Stimulated activated CD4-positive, alpha-beta T cell treated with anti-CD3 and anti-CD28 coated beads, TNF-alpha, amount 100 ng/mL, for 24 hours (primary cell): ENCODE measurements at places on chromosomes 4 and X.
A peak's percentile ranks its signal among the peaks of the same experiment; 100 is the strongest.

- no peak for DNase-seq
Measured at GRCh38 chrX:67104982-67105757, 438.7 kb upstream of the AR start.

DNA sequence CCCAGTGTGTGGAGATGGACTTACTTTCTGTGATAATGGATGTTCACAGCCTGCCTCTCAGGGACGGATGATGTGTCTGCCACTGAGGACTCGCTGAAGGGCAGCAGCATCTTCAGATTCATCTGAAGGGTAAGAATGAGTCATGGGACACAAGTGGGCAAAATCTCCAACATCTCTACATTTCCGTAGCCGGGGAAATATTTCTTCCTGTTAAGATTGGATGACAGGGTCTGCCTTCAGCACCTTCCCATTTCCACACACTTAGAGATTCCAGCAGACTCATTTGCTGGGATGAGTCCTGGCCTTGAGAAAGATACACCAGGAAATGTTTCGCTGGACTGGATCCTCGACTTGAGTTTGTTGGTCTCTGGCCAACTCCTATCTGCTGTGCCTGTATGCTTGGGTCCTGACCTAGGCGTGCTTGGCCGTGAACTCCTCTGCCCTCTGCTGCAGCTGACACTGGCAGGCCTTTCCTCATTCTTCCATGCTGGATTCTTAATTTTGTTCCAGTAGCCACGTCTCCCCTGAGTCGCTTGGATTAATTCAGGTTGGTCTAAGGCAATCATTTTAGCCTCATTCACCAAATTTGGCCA, 46.5 kb upstream of the SOD3 start:
- DNase-seq = no peak

GRCh38 chrX:13955095-13955647, 74.5 kb downstream of the GEMIN8 start:
- no peak for DNase-seq

- no peak for DNase-seq
Measured at GRCh38 chrX:106615041-106615440, 3.3 kb downstream of the RADX start.

DNA sequence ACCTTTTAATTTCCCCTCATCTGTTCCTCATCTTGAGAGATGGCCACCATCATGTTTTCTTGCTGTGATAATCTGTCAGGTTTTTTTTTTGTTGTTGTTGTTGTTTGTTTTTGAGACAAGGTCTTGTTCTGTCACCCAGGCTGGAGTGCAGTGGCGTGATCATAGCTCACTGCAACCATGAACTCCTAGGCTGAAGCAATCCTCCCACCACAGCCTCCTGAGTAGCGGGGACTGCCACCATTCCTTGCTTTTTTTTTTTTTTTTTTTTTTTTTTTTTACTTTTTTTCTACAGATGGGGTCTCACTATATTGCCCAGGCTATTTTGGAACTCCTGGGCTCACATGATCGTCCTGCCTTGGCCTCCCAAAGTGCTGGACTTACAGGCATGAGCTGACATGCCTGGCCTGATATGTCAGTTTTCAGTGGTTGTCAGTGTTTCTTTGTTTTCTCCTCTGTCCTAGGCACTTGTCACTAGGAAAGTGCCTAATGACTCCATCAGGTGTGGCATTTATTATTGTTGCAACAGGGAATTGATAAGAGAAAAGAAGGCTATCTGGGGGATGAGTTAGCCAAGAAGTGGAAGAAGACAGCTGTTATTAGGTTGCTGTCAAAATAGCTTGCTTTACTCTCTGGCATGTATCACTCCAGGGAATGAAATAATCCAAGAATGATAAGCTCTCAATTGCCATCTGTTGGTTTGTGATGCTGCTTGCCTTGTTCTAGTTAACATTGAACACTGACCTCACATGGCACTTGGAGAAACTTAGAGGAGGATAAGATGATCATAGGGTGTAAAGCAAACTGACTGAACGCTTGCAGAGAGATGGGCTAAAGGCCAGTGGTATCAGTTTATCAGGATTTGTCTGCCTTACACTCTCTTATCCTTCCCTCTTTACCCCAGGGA, 41.7 kb downstream of the TMEM164 start:
- DNase-seq = no peak

GRCh38 chr4:133154725-133155124, 5.6 kb downstream of the PCDH10 start:
- no peak for DNase-seq

DNA sequence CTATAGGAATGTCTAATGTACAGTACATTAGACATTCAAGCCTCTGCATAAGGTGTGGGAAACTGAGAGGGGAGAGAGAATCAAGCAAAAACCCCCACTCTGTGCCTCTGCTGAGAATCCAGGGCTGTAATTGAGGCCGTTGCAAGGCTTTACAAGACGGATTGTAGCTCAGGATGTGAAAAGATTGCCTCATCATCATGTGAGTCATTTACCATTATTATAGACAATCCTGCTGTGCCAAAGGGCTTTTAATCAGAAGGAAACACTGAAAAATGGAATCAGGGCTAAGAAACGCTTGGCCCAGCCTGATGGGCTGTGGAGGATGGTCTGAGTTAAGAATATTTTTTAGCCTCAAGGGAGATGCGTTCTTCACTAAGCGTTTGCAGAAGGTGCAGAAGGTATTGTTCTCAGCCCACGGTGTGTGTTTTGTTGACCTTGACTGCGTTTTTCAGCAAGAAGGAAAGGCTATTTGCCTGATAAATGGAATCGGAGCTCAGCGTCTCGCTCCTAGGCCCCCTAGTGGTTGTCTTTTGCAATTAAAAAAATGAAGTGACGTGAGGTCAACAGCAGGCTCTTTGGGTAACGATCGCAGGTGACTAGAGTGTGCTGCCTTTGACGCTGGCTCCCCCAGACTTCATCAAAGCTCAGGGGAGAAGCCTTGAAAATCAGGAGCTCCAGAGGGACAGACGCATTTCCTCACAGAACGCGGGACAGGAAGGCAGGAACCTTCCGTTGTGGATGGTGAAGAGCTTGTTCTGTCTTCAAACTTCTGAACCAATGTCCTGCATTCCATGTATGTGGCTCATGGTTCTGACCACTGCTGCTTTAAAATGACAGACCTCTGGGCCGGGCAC, 18.1 kb upstream of the CHRNA9 start:
- DNase-seq = no peak

DNA sequence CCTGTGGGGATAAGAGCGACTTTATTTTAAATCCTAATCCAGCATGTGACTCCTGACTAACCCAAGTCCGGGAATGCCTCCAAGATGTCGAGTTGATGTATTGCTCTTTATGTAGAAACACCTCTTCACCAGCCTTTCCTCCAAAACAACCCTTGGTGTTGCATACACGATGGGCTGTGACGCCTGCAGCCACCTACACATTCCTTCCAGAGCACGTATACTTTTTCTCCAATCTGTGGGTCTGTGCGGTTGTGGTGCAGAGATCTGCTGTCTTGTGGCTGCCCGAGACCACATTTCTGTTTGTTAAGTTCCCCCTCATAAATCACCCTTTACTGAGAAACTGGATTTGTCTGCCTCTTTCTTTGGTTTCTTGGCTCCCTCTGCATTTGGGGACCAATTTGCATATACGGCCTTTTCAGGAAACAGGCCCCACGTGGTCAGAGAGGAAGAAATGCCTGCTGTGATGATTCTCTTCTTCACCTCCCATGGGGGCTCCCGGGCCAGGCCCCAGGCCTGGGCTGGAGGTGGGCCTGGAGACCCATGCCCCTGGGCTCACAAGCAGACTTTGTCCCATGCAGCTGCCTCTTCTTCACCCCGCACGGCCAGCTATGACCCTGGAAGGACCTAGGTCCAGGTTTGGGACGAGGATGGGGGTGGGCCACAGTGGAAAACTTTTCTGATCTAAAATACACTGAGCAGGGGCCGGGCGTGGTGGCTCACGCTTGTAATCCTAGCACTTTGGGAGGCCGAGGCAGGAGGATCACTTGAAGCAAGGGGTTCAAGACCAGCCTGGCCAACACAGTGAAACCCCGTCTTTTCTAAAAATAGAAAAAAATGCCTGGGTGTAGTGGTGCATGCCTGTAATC, 21.4 kb upstream of the AFAP1 start:
- peak; percentile 61 for DNase-seq

- DNase-seq = no peak
Measured at GRCh38 chrX:28628120-28628519, 40.9 kb downstream of the IL1RAPL1 start.

- DNase-seq = no peak
Measured at GRCh38 chr4:169485791-169486742, 126.3 kb downstream of the NEK1 start.

GRCh38 chr4:113469926-113470325, 291.6 kb downstream of the CAMK2D start:
- DNase-seq = no peak

DNA sequence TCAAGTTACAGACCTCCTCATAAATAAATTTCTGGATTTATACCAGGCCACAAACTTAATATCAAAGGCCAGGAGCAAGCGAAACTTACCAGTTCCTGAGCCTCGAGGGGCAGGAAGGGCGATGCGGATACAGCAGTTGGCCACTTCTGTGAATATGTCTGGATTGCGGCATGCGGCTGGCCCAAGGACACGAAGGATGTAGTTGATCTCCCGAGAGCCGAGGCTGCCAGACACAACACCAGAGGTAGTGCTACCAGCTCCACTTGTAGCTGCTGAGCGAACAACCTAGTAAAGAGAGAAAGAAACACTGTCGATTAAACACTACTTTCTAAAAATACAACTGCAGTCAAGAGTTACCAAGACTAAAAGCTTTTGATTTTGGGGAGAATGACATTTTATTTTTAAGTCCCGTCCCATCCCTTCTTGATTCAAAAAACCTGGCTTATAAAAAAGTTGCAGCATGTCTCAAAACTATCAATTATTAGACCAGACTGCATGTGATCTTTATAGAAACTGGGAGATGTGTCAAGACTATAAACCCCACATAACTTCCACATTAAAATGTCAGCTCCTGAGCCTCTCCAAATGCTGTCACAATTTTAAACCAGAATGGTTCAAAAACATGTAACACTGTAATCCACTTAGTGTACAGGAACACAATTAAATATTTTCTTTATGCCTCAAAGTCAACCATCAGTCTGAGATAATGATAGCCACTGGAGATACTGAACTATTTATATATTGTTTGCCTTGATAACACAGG, 105.6 kb downstream of the HUWE1 start:
- no peak for DNase-seq

- DNase-seq = no peak
Measured at GRCh38 chrX:26889574-26889973, 573.6 kb downstream of the PPP4R3C start.

GRCh38 chr4:8689741-8690140, 97.2 kb downstream of the CPZ start:
- DNase-seq = no peak

DNA sequence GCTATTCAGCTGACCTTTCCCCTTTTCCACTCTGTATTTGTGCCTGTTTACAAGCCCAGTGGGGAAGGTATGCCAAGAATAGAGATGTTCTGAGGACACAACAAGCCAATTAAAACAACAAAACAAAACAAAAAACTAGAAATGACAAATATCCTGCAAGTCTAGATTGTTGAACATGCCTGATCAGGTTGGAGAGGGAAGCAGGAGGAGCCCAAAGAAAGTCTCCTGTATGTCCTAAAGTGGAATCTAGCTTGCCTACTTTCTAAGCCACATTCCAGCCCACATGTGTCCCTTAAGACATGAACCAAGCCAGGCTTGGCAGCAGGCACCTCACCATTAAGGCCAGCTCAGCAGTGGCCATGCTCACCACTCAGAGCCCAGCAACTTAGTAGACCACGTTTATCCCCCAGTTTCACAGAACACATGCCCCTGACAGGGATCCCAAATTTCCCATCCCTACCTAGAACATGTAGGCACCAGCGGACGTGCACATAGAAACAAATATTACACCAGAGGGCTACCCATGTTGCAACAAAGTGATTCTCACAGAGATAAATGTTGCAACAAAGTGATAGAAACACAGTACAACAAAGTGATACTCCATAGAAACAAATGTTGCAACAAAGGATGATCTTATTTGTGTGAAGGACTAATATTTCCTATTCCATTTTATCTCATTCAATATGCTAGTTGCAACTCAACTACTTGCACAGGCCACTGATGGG, 48.3 kb downstream of the CD99L2 start:
- DNase-seq = no peak

DNA sequence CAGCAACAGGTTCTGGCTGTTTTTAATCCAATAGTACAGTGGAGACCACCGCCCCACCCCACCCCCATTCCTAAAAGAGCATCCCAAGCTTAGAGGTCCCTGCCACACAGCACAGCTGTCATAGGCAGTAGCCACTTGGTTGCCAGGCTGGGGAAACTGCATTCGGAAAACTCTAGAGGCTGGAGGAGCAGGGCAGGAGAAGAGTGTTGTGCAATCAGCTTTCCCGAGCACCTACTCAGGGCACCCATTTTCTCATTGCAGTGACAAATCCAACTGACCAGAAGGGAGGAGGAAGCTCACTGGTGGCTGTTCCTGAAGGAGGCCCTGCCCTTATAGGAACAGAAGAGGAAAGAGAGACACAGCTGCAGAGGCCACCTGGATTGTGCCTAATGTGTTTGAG, 1.1 kb downstream of the CXCL1 start:
- no peak for DNase-seq

GRCh38 chr4:22720091-22720490, 27.4 kb downstream of the GBA3 start:
- DNase-seq = no peak

DNA sequence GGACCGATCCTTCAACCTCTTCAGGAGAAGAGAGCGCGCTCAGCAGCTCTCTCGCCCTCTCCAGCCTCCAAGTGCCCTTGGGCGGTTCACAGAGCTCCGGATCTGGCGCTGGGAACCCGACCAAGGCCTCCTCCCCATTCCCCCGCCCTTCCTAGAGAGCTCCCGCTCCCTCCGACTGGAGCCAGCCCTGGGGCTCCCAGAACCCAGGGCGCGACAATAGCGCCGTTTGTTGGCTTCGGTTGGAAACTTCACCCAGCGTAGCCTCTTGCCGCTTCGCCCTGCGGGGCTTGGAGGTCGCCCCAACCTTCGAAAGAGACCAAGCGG, 3.1 kb upstream of the SOX3 start:
- DNase-seq = no peak

DNA sequence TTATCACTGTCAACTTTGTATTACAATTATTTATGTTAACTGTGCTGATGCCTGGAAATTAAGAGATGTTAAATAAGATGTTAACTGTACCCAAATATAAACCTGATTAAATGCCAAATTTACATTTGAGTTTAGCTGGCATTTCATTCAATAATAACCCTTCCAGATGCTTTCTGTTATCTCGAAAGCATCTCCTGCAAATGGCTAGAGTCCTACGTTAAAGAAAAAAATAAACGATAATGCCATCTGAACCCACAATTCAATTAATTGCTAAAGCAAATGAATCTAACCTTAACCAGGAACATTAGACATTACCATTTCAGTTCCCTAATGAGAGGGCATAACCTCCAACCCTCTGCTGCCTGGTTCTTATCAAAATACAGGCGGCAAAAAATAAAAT, 145.0 kb downstream of the ADAMTS3 start:
- no peak for DNase-seq

DNA sequence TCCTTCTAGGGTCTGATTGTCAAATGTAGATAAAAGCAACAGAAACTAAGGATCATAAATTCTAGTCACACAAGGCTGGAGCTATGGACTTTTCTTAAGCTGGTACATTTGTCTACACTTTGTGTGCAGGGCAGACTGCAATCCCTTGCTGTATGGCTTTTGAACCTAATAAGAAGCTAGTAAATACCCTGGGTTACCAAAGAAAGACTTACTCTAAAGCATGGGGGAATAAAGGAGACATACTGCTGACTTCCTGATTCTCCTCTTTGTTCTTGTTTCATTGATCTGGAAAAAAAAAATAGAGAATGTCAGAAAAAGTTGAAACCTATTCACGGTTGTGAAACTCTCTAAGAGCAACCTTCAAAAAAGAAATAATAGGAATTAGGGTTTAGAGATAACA, 216.6 kb upstream of the TLL1 start:
- no peak for DNase-seq

- DNase-seq = no peak
Measured at GRCh38 chr4:129377131-129377845, 281.3 kb downstream of the C4orf33 start.
